ENCODE measurements at places on chromosomes 12 and 14.
A peak's percentile ranks its signal among the peaks of the same experiment; 100 is the strongest.

GRCh38 chr12:27176765-27177164 is 67.3 kb upstream of the STK38L start:
- DNase-seq = no peak

DNA sequence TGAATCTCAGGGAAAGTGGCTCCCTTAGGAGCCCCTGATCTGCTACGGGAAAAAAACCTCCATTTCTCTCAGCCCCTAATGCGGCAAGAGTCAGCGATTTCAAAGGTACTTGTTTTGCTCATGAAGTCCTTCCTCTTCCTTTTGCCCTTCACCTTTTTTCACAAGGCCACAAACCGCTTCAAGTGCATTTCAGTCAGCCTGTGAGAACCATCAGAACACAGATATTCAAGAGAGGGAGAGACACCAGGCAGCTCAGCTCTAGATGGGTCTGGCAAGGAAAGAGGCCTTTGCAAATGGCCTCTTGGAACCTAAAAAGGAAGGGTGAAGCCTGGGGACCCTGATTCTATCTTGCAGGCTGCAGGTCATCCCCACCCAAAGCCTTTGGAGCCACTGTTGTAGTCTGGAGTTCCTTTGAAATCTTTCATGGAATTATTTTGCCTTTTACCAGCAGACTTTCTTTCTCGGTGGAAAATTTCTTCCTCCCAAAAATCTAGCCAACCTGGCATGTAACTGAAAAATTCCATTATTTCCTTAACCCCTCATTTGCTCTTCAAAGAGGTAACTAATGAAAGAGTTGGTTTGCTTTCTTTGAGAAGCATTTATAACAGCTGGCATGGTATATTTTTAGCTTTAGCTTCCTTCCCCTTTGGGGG is 145.0 kb downstream of the SAMD4A start:
- no peak for DNase-seq

- DNase-seq = no peak
These were observed 271.1 kb upstream of the LRIG3 start for GRCh38 chr12:59191372-59191771.

- no peak for DNase-seq
These were observed 33.7 kb downstream of the FAM177A1 start for GRCh38 chr14:35079742-35080141.

DNA sequence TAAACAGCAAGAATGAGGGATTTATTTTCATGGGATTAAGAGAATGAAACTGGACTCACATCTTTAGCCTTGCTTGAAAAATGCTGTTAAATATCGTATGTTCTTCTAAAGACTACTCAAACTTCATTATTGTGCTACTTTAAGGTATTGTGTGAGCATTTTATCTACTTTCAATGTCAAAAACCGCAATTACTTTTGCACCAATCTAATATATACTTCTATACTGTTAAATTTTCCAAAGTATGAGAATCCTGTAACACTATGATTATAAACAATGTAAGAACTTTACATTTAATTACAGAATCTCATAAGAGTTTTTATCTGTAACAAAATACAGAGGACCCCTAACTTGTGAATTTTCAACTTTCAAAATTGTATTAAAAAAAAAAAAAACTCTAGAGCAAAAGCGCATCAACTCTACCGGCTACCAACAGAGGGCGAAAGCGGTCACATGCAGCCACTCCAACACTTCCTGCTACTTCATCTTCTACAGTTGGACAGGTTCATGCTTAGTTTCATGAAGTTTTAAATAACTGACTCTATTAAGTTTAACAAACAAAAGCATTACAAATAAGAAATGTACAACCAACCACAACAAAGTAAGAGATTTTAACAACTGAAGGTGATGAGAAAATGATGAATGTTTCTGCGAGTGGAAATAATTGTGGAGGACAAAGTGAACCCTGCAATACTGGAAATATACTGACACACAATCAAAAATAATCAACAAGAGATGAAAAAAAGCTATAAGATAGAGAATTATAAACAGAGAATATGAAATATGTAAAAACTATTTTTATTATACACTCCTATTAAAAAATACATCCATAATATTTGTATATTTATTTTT is 210.9 kb downstream of the MED13L start:
- DNase-seq = peak; percentile 64

DNA sequence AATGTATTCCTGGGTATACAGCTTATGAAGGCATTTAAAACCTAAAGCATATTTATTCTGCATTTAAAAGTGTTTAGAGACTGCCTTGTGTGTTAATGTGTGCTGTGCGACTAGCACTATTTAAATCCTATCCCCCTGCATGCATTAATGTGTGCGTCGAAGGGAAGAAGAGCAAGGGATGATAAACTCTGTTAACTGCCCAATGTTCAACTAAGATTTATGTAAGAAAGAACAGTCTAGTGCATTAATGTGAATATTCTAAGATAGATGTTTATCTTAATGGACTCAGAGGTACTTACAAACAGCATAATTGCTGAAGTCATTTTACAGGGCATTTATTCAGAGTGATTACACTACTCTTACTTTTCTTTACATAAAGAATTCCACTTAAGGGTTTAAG is 424.8 kb downstream of the DIO2 start:
- DNase-seq = no peak

All from CD4-positive, alpha-beta T cell treated with Interleukin-4 for 1 hour (primary cell).